ENCODE measurements at places on chromosomes 5 and 9.
A peak's percentile ranks its signal among the peaks of the same experiment; 100 is the strongest.

DNA sequence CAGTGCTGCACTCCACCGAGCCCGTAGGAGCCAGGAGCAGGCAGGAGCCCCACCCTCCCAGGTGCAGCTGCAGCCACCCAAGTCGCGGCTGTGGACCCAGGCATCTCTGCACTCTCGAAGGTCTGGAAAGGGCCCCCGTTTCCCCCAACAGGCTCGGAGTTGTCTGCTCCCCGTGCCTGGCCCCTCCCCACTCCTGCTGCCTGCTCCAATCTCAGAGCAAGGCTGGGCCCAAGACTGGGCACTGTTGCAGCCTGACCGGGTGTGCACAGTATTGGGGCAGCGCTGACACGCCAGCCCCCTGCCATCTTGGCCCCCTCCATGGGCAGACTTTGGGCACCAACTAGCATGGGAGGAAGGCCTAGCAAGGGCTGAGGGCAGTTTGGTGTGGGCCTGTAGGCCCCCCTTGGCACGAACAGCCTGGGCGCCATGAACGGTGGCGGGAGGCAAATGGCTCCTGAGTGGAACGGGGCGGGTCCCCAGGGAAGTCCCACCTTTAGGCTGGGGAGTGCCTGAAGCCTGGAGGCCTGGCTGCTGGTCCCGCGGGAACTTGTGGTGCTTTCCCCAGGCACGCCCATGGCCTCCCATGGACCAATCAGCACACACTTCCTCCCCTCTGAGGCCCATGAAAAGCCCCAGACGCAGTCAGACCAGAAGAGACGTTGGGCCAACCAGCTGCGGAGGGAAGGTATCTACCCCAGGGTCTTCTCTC is 60.4 kb downstream of the PSAT1 start:
- DNase-seq = no peak

DNA sequence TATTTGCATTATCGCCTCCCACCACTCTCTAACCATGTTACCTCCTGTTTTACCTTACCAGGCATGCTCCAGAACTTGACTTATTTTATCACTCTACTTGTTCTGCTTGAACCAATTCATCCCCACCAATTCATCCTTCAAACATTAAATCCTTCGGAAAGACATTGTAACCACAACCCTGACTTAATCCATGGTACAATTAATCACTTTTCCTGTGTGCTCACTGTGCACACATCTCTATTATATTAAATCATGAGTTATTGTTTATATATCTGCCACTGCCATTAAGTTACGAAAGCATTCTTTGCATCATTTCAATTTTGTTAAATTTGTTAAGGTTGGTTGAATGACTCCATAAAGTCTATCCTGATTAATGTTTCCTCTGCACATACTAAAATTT is 7.4 kb upstream of the C5orf46 start:
- DNase-seq = no peak

DNA sequence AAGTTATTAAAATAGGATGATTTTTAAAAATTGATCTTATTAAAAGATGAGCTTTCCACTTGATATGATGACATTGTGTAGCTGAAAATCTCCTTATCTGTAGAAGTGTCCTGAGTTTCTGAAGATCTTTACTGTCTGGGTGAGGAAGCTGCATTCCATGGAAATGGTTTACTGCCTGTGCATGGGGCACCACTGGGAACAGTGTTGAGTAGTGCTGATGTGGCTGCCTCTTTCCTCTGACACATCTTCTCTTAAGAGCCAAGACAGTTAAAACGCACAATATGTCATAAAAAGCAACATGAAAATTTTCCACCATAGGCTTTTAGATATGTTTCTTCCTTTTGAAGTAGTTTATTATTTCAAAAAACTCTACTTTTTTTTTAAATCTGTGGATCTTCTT is 24.6 kb downstream of the SECISBP2 start:
- no peak for DNase-seq

- no peak for DNase-seq
Observed at GRCh38 chr5:100553209-100553608, 18.0 kb downstream of the FAM174A start.

GRCh38 chr9:126652140-126652582 is 38.4 kb downstream of the LMX1B start:
- DNase-seq = no peak

DNA sequence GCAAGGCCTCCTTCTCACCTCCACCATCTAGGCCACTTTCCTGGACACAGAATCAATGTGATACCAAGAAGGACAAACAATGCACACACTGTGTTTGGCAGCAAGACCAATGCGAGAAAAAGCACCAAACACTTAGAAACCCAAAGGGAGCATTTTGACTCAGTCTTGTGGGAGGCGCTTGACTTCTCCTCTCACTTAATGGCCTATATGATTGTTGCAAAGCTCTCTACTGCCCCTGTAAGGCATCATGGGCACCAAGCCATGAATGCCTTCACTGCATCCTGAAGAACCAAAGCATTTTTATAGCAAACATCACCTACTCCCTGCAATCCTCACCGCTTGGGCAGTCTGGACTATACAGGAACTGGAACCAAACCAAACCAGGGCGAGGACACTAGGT is 57.5 kb downstream of the CDH6 start:
- no peak for DNase-seq

DNA sequence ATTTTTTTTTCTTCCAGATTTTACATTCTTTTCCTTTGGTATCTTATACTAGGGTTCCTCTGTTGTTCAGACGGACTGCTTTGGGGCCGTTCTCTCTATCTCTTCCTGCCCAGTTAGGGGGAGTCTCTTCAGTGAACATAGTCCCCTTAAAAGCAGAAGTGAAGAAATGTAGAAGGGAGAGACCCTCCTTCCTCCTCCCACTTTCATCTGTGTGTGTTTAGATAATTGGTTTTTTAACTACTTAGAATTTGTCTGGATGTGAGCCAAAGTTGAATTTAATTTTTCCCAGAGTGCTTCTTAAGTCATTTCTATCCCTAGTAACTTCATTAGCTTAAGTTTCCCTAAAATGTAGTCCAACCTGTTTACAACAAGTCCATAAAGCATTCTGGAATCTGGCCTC is 167.5 kb downstream of the HACD4 start:
- DNase-seq = no peak

DNA sequence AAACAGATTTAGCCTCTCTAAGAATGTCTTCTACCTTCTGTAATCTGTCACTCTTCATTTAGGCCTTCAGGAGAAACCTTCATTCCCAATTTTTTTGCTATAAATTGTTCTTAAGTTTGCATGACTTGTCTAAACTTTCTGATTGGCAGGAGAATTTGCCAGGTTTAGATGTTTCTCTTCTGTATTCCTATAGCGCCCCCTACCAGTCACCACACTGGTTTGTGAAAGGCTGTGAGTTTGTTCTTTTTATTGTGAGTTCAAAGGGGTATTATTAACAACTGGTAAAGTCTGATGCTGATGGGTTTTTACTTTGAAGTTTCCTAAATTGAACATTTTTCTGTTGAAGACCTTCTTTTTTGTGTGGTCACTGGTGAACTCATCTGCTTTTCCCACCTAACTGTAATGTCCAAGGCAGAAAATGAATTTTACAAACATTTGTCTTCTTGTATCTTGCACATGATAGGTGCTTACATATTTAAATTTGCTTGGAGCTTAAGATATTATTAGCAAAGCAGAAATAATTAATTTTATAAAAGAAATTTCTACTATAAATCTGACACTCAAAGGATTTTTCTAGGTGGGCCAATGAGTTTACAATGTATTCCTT is 18.4 kb upstream of the F2RL2 start:
- peak; percentile 55 for DNase-seq

- no peak for DNase-seq
Observed at GRCh38 chr5:38651806-38652205, 95.4 kb upstream of the LIFR start.

DNA sequence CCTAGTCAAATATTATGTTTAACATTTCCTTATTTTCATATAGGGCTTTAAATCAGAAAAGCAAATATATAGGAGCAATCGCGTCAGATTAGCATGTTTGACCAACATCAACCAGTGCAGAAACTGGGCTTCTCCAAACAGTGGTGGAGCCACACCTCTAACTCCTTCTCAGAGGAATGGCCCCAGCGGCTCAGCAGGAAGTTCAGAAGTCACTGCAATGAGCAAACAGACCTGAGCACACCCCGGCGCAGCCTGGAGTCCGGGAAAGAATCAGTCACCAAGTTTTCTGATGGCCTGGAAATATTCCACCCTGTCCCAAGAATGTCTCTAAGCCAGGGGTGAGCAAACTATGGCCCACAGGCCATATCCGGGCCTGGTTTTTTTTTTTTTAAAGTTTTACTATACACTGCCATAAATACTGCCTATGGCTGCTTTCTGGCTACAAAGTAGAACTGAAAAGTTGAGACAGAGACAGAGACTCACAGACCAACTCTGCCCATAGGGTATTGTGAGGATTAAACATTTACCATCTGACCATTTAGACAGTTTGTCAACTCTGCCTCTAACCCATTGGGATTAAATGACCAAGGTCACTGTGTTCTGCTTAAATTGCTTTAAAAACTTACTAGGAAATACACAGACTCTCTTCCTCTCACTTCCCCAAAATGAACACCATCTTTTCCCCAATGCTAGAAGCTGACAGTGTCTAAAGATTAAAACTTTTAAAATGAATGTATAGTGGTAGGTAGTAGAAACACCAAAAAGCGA is 5.4 kb downstream of the GOLM1 start:
- DNase-seq = no peak

GRCh38 chr9:82115900-82116299 is 127.3 kb downstream of the SPATA31D1 start:
- DNase-seq = peak; percentile 18

GRCh38 chr5:72141440-72142355 is 34.4 kb downstream of the MAP1B start:
- DNase-seq = no peak

- no peak for DNase-seq
Observed at GRCh38 chr5:14435481-14435880, 146.1 kb upstream of the OTULINL start.
